ENCODE measurements at places on chromosomes 3 and 15. TPM values are rescaled to one million over a fixed set of nuclear protein-coding genes. Genes with fewer than 3 reads are reported as not detected.

TCAIM gene
- 35.0 TPM for total RNA-seq

DNA sequence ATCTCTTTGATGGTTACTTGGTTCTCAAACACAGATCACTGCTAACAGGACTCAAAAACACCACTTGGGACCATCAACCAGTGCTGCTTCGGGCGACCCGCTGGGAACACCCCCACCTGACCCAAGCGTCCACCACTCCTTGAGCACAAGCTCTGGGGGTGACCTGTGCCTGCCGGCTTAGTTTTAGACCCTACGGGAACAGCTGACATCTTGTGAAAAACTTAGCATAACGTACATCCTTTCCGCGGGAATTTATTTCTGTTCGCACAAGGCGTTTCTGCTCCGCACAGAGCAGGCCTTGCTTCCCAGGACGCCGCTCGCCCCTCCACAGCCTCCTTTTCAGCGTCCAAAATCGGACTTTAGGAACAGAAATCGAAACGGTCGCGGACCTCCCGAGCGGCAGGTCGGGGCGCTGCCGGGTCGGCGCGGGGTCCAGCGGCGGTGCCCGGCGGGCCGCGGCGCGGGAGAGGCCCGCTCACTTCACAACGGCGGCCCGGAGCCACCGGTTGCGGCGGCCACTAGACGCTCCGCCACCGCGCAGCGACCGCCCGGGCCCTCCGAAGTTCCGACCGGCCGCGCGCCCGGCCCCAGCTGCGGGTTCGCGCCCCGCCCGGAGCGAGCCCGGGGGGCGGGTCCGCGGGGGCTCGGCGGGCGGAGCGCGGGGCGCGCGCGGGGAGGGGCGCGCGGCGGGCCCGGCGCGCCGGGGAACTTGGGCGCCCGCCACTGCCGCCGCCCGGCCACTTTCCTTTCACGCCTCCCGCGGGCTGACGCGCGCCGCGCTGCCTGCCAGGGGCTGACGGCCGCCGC, 959 bp downstream of the SFMBT1 start:
- peak; percentile 63 for DNase-seq

- DNase-seq, result peak; percentile 84
Measured at GRCh38 chr3:169863458-169863899, 6.3 kb downstream of the LRRC31 start.

DNA sequence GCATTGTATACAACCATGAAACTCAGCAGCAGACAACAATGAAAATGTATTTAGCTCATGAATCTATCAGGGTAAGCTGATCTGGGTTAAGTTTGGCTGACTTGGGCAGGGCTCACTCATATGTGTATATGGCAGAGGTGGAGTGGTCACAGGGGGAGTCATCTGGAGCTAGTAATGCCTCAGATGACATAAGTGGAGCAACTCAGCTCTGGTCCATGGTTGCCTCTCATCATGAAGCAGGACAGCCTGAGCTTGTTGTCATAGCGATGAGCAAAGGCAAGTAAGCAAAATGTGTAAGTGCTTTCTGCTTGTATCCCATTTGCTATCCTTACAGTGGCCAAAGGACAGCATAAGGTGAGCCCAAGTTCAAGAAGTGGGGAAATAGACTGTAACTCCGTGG, 64.5 kb downstream of the ALCAM start:
- DNase-seq, result no peak

RASGRP1 gene
- total RNA-seq, result 1.2 TPM

GRCh38 chr3:60160111-60160821, 1091.0 kb downstream of the FHIT start:
- no peak for DNase-seq

UROC1 gene
- not detected for total RNA-seq
